MV-4-11 (cell line): ENCODE measurements at places on chromosomes 13 and 19.

GRCh38 chr19:13841962-13842290 is 35.0 kb upstream of the NANOS3 start:
- no peak for DNase-seq

DNA sequence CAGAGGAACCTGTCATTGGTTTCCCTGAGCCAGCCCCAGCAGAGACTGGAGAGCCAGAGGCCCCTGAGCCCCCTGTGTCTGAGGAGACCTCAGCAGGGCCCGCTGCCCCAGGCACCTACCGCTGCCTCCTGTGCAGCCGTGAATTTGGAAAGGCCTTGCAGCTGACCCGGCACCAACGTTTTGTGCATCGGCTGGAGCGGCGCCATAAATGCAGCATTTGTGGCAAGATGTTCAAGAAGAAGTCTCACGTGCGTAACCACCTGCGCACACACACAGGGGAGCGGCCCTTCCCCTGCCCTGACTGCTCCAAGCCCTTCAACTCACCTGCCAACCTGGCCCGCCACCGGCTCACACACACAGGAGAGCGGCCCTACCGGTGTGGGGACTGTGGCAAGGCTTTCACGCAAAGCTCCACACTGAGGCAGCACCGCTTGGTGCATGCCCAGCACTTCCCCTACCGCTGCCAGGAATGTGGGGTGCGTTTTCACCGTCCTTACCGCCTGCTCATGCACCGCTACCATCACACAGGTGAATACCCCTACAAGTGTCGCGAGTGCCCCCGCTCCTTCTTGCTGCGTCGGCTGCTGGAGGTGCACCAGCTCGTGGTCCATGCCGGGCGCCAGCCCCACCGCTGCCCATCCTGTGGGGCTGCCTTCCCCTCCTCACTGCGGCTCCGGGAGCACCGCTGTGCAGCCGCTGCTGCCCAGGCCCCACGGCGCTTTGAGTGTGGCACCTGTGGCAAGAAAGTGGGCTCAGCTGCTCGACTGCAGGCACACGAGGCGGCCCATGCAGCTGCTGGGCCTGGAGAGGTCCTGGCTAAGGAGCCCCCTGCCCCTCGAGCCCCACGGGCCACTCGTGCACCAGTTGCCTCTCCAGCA is 4.2 kb downstream of the ZNF574 start:
- DNase-seq: no peak

- no peak for DNase-seq
Observed at GRCh38 chr19:12015753-12016116, 19.7 kb downstream of the ZNF433 start.

DNA sequence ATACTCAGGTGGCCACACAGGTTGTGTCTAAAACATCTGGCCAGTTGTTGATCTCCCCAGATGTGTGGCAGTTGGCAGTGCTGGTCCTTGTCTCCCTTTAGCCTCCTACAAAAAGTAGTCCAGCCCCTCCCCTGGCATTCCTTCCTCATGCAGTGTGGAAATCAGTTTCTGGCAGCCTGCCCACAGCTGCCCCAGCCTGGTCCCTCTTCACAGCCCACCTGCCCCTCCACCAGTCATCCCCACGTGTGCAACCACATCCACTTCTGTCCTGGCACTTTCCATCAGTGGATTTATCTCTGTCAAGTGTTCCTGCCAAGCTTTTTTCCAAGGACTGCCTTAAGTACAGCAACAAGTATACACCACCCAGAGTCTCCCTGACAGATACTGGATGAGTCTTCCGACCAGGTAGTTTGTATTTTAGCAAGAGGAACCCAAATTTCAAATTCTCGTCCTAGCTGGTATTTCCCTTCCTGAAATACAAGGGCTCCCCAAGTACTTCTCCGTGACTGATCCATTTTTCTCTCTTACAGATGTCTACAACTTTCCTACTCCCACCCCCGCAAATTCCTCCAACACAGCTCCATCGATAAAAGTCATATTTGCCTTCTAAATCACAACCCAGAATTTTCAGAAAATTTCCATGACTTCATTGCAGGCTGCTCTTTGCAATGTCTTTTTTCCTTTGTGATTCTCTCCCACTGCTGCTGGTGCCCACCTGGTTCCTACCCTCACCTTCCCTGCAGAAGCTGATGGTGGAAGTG is 313.5 kb downstream of the FOXO1 start:
- no peak for DNase-seq

DNA sequence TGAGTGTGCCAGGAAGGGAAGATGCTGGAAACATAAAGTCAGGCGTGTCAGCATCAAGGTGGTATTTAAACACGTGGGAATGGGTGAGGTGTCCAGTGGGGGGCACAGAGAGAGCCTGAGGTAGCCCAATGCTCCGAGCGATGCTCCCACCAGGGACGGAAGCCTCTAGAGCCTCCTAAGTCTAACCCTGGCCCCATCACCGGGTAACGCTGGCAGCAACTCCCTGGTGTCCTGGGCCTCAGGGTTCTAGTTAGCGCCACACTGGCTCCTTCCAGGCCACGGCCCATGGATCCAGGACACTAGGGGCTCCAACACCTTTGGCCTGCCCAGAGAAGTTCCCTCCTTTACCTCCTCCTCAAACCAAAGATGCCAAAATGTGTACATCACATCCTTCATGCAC is 65.4 kb downstream of the EPS15L1 start:
- DNase-seq: no peak

DNA sequence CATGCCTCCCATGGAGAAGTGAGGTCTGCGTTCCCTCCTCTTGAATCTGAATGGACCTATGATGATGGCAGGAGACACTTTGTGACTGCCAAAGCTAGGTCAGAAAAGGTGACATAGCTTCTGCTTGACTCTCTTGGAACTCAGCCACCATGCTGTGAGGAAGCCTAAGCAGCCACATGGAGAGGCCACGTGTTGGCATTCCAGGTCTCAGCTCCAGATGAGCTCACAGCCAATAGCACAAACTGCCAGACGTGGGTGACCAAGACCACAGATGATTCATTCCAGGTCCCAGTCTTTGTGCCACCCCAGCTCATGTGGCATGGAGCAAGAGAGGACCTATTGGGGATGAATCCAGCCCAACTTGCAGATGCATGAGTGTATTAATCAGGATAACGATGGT is 8.7 kb upstream of the GGACT start:
- no peak for DNase-seq

DNA sequence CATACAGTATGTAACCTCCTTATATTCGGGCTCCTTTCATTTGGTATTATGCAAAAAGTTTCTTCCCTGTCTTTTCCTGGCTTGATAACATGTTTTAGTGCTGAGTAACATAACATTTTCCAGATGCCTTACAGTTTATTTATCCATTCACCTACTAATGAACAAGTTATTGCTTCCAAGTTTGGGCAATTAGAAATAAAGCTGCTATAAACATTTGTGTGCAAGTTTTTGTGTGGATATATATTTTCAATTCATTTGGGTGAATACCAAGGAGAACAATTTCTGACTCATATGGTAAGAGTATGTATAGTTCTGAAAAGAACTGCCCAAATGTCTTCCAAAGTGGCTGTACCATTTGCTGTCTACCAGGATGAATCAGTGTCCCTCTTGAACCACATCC is 360.9 kb downstream of the PCDH17 start:
- no peak for DNase-seq

DNA sequence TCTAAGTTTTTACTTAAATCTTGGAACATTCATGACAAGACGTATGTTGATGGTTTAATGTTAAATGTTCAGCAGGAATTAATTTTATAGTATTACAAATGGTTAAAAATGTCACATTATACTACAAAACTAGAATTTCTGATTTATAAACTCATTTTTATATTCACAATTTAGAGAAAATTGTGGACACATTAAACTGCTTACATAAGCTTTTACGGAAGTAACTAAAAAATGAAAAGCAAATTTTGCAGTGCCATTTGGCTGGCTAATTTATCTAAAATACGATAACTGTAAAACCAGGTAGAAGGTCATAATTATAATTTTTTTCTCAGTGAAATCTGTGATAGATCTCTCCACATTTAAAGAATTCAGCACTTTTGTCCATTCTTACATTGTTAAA is 190.2 kb upstream of the GPC6 start:
- no peak for DNase-seq

GRCh38 chr13:63107179-63107943 is 1691.7 kb upstream of the PCDH20 start:
- no peak for DNase-seq

DNA sequence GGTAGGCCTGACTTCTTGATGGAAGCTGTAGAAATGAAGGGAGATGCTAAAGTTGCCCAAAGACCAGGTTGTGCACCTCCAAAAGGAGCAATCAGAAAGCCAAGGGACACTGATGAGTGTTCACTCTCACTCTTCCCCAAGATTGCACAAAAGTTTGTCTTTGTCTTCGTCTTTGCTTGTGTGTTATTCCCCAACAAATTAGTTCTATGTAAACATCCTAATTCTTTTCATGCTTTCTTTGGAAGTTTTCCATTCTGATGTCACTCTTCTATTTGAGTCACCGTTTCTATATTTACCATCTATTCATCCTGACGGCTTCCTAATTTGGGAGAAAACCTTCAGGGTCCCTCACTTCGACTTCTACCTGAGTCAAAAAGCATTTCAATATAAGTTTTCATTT is 3.7 kb upstream of the TMEM272 start:
- DNase-seq: no peak

- DNase-seq: no peak
Observed at GRCh38 chr13:30157616-30157993, 149.7 kb downstream of the KATNAL1 start.
